ENCODE measurements at places on chromosomes 7 and 10. TPM values are rescaled to one million over a fixed set of nuclear protein-coding genes. Genes with fewer than 3 reads are reported as not detected.

DNA sequence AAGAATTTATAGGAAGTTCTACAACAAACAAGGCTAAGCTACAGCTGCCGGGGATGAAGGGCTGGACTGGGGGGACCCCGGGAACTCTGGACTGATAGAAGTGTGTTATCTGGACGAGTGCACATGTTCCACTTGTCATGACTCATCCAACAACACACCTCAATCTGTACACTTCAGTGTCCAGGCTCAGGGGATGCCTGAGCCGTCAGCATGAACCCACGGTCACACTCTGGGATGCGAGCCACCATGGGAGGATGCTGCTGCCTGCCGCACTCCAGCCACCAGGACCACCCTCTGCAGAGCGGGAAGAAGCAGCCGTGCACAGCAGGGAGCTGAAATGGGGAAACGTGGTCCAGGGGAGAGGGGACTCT lies 67.5 kb downstream of the MAD1L1 start:
- no peak for DNase-seq

- no peak for DNase-seq
Measured at GRCh38 chr7:111091593-111092358, 849 bp downstream of the LRRN3 start.

- DNase-seq: no peak
Measured at GRCh38 chr7:45216622-45217165, 59.1 kb downstream of the RAMP3 start.

GRCh38 chr10:30701451-30702173 lies 72.1 kb upstream of the LYZL2 start:
- no peak for DNase-seq

- no peak for DNase-seq
Measured at GRCh38 chr7:49433794-49434193, 339.6 kb upstream of the VWC2 start.

DNA sequence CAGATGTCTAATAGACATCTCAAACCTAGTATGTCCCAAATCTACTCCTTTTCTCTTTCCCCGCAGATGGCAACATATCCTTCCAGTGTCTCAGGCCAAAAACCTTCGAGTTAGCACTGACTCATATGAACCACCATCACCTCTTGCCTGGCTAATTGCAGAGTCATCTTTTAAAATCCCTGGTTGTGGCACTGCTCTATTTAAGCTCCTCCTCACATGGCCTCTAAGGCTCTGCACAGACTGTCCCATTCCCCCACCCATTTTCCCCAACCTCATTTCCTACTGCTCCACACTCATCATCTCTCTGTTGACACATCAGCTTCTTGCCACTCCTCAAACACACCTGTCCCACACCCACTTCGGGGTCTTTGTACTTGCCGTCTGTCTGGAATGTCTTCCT lies 16.8 kb upstream of the HBP1 start:
- no peak for DNase-seq

DNA sequence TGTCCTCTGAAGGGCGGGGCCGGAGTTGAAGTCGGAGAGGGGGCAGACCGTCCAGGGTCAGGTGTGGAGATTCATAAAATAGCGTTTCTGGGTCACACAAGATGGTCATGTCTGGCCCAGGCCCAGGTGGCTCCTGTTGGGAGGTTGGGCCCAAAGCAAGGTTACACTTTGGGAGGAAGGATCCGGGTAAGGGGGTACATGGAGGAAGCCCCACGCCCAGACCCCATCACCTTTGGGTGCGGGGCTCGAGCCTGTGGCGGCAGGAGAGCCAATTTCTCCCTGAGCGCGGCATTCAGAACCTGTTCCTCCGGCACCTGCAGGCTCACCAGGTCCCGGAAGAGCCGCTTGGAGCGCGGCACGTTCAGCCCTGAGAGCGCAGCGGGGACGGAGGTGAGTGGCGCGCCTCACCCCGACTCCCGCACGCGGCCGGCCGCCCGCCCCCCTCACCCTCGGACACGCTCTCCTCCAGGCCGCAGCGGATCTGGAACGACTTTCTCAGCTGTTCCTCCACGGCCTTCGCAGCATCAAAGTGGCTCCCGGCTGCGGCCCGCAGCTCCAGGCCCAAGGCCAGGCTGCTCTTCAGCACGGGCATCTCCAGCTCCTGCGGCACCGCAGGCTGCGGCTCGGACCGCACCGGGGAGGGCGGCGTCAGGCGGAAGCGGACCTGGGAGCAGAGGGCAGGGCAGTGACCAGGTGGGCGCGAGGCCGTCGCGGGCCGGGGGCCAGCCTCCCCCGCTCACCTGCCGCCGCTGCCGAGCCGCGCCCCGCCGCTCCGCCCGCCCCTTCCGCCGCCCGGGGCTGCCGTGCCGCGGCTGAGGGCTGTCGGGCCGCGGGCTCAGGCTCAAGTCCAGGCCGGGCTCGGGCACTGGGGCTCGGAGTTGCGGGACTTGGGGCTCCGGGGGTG lies 644 bp downstream of the PPP1R35 start:
- DNase-seq: no peak

DNA sequence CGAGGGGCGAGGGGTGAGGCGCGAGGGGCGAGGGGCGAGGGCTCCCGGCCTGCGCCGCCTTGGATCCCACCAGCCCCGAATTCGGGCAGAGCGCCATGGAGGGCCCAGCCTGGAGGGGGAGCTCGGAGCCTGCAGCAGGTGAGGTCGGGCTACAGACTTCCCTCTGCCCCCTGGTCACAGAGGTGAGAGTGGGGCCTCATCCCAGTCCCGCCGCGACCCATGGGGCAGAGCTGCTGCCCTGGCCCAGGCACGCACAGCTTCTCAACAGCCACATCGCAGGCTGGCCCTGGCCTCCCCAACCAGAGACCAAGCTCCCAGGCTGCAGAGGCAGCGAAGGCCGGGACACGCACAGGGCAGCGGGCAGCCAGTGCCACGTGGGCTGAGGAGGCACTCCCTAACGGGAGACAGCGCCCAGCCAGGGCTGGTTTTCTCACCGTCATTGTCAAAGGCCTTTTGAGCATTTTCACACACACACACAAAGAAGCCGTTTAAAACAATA lies 191.8 kb downstream of the PTPRN2 start:
- DNase-seq: no peak

DNA sequence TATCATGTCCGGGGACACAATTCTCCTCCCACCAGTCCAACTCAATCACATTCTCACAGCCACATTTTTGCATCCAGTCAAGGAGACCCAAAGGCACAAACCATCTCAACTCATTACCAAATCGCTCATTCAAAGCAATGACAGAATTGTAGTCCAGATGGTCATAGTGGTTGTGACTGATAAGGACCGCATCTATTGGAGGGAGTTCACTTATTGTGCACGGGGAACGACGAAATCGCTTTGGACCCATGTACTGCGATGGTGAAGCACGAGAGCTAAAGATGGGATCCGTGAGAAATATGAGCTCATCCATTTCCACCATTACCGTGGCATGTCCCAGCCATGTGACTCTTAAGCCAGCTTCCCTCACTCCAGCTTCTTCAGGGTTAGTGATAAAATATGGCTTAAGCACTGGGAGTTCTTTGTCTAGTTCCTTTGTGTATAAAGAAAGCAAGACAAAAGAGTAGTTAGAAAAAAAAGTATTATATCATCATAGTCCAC lies 29.1 kb downstream of the NAPEPLD start:
- no peak for DNase-seq

DNA sequence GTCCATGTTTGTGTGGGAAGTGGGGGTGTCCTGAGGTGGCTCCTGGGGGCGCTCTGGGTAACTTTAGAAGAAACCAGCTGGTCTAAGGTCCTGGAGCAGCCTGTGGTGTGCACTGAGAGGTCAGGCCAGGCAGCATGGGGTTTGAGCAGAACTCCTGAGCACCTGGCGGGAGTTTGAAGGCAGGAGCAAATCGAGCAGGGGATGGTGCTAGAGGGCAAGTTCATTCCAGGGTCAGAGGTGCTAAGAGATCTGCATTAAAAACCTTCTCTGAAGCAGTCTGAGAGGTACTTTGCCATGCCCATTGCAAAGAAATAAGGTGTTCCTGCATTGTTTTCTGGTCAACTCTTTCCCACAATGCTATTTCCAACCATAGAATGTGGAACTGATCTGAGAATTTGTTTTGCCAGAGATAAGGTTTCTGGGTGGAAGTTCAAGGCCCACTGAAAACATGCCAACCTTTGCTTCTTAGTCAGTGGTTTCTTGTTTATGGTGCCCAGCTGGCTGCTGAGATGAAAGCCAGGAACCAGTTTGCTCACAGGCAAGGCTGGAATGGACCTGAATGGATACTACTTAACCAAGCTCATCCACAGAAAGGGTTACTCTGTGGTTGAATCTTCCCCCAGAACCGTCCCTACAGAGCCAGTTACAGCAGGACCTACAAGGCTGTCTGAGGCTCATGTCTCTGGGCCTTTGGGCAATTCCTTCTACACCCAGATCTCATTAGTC lies 136.3 kb upstream of the TMEM72 start:
- no peak for DNase-seq

DNA sequence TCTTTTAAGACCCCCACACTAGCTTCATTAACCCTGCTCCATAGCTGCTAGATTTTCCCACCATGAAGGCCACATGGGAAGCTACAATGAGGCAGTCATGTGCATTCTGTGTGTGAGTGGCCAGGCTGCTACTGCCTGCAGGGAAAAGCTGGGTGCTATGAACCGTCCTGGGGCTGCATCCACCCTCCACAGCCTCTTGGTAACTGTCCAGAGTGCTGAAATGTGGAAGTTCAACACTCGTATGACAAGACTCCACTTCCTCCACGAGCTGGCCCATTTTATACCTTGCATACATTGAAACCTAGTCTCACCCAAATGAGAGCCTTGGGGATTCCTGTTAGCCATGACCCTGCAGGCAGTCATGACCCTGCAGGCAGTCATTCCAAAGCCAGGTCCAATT lies 59.4 kb downstream of the CUZD1 start:
- peak; percentile 63 for DNase-seq

- no peak for DNase-seq
Measured at GRCh38 chr7:37104822-37105518, 343.7 kb downstream of the ELMO1 start.

- no peak for DNase-seq
Measured at GRCh38 chr7:3234851-3235250, 66.2 kb upstream of the SDK1 start.

- DNase-seq: no peak
Measured at GRCh38 chr10:5531558-5532306, 7.0 kb downstream of the CALML3 start.

DNA sequence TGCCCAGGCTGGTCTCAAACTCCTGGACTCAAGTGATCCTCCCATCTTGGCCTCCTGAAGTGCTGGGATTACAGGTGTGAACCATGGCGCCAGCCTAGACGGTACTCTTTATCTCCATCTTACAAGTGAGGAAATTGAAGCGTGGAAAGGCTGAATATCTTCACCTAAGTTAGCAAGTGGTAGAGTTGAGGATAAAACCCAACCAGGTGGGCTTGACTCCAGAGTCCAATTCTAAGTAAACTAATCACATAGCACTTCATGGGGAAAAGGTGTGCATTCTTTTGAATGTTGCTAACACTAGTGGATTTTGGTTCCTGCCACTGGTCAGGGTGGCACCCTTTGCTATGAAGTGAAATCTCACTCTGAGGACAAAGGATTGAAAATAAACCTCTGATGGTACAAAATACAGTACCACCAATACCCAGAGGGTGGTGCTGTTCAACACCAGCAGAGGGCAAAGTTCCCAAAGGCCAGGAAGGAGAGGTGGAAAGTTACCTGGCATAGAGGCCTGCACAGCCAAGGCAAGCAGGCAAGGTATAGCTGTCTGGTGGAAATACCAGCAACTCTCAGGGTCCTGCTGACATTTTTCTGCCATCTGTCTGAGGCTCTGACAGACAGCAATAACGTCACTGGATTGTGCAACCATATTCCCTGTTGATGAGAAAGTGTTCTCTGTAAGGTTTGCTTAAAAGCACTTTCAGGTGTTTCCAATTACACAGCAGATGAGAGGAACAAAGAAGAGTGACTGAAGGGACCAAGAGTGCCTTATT lies 17.6 kb downstream of the ZDHHC16 start:
- DNase-seq: peak; percentile 46

DNA sequence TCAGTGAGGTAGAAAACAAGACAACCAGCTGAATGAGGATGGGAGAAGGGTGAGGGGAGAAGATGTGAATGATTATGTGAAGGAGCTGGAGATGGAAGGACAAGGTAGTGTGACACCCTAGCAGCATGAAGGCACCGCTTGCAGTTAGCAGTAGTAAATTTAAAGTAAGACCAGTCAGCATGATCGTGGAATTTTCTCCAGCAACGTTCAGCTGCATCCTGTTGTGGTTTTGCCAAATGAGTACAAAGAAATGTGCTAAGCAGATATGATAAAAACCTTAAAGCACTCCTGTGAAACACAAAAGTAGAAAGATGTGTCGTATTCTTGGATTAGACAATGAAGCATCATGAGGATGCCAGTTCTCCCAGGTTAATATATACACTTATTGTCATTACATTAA lies 34.1 kb upstream of the IFRD1 start:
- DNase-seq: no peak

- no peak for DNase-seq
Measured at GRCh38 chr7:16114633-16115032, 306.7 kb downstream of the CRPPA start.

DNA sequence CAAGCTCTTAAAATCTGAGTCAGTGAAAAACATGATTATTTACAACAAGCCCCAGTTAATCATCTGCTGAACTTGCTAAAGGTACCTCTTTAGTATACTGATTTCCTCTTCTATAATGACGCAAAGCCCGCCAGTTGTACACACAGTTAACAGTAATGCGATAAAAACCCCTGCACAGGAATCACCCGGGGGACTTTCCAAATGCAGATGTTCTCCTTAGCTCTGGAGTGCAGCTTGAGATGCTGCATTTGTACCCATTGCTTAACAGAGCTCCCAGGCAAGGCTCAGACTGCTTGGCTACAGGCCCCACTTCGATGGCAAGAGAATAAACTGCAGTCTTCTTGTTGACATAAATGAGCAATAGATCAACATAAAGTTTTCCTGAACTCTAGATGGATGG lies 279.6 kb upstream of the HGF start:
- DNase-seq: no peak

DNA sequence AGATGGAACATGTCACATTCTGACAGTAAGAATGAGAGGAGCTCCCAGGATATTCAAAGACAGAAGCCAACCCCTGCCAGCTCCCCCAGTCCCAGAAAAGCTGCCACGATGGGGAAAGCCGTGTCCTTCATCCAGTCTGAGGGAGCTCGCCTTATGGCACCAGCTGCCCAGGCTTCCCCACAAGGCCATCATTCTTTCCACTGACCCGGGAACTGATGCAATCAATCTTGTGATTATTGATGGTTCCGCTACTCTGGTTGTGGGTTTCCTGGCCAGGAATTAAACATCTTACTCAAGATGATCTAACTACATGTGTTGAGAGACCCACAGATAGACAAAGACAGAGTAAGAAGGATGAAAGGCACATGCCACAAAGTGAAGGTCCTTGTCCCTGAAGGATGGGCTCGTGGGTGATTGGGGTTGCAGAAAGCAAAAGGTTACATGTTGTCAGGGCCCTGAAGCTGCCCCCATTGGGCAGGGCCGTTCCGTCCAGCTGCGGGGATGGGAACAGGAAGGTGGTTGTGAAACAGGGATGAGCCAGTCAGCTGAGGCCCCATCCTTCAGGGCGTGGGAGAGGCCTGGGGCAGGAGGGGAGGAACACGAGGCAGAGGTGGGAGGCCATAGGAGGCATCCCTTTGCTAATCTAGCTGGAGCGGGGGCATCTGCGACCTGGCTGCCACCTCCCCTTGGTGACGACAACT lies 127.6 kb downstream of the OAT start:
- DNase-seq: no peak

TSPAN13 gene
- polyA plus RNA-seq: 27.8 TPM

GPR158 gene
- 0.17 TPM for polyA plus RNA-seq

PDE6C gene
- 0.69 TPM for polyA plus RNA-seq

MKI67 gene
- 69.5 TPM for polyA plus RNA-seq

DKK1 gene
- polyA plus RNA-seq: 50.4 TPM

HTR7 gene
- 0.88 TPM for polyA plus RNA-seq

VSTM4 gene
- polyA plus RNA-seq: 14.2 TPM

PROSER2 gene
- polyA plus RNA-seq: 6.6 TPM

ATG9B gene
- 2.3 TPM for polyA plus RNA-seq

LRIT1 gene
- not detected for polyA plus RNA-seq
